Activated naive CD8-positive, alpha-beta T cell treated with anti-CD3 and anti-CD28 coated beads for 36 hours (primary cell): ENCODE measurements at places on chromosomes 5 and 9.

GRCh38 chr9:1031951-1032601 is 18.1 kb upstream of the DMRT2 start:
- H3K4me1 ChIP-seq, result no peaks in the 10 kb centered on the region
- no peaks in the 10 kb centered on the region for H3K36me3 ChIP-seq
- no peak overlapping the region for H3K4me3 ChIP-seq
- no peak overlapping the region for H3K27ac ChIP-seq

DNA sequence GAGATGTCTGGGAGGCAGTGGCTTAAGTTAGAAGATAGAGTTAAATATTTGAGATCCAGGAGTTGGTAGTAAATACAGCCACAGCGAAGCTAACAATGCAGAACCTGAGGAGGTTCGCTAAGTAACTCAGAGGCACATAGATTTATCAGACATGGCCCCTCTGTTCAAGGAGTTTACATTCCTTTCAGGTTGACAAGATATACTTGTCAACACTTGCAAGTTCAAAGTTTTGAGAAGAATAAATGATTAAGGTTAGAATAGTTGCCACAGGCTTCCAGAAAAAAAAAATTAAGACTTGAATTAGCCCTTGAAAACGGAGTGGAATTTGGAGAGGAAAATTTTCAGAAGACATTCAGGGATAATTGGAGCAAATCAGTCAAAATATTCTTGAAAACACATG is 658.3 kb upstream of the WWC1 start:
- no peak for DNase-seq
- no peak overlapping the region for H3K27ac ChIP-seq
- H3K27me3 ChIP-seq, result no peaks in the 10 kb centered on the region
- H3K4me1 ChIP-seq, result no peaks in the 10 kb centered on the region

DNA sequence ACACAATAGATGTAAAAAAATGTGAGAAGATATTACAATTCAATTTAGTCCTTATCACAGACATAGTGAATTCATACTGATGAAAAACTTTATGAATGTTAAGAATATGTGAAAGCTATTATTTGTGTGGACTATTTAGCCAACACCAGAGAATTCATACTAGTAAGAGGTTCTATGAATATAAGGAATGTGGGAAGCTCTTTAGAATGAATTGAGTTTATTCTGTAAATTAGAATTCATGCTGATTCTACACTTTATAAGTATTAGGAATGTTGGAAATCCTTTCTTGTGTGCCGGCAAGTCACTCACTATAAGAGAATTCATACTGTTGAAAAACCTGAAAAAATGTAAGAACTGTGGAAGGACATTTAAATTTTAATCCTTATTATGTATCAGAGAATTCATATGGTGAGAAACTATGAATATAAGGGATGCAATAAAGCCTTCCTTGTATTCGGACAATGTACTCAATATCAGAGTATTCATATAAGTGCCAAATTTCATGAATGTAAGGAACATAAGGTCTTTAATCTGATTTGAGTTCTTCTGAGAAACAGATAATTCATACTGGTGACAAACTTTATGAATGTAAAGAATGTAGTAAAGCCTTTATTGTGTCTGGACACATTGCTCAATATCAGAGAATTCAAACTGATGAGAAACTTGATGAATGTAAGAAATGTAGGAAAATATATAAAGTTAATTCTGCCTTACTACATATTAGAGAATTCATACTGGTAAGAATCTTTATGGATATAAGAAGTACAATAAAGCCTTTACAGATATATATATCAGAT is 21.6 kb upstream of the PCDHA1 start:
- H3K27ac ChIP-seq, result no peak overlapping the region
- H3K36me3 ChIP-seq, result peaks cover 15% of the 10 kb centered on the region
- H3K4me1 ChIP-seq, result no peaks in the 10 kb centered on the region
- H3K27me3 ChIP-seq, result no peaks in the 10 kb centered on the region
- no peak for DNase-seq

DNA sequence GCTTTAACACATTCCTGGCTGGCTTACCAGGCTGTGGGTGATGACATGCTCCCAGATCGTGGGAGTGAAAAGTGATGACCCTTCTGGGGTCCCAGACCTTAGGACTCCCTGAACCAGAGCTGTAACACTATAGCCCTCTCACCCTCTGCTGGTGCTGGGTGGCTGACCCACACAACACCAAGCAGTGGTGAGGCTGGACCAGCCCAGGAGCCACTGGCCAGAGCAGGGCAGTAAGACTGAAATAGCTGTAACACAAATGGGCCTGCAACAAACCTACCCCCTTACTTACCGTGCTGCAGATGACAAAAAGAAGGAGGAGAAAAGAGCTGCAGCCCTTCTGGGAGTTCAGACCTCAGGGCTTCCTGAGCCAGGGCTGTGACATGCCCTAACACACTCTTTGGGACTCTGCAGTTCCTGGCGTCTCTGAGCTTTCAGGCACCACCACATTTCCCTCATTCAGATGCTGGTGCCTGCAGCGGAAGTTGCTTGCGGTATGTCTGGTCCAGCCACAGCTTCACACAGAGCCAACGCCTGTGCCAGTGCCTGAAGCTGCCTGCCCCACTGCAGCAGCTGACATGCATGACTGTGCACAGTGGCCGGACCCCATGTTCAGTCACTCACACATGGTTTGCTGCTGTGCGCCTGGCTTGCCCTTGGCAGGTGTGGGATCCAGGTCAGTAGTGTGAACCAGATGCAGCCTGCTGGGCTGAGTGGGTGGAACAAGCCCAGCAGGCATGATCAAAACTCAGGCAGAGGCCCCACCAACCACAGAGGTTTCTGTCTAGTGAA is 1247.4 kb downstream of the EFNA5 start:
- DNase-seq, result no peak
- no peak overlapping the region for H3K4me3 ChIP-seq
- H3K27ac ChIP-seq, result no peak overlapping the region
- no peaks in the 10 kb centered on the region for H3K4me1 ChIP-seq

DNA sequence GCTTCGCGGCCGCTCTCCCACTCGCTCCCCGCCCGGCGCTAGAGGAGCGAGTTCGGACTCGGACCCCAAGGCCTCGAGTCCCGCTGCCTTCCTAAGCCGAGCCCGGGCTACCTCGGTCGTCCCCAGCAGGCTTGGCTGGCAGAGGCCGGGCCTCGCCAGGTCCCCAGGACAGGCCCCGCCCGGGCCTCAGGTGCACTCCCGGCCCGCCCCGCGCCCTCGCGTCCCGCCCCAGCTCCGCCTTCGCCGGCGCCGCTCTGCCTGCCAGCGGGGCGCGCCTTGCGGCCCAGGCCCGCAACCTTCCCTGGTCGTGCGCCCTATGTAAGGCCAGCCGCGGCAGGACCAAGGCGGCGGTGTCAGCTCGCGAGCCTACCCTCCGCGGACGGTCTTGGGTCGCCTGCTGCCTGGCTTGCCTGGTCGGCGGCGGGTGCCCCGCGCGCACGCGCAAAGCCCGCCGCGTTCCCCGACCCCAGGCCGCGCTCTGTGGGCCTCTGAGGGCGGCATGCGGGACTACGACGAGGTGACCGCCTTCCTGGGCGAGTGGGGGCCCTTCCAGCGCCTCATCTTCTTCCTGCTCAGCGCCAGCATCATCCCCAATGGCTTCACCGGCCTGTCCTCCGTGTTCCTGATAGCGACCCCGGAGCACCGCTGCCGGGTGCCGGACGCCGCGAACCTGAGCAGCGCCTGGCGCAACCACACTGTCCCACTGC is at the start of gene SLC22A5:
Gene SLC22A5 (plus strand): TSS at position 237 of the 707 bp plus-strand sequence. CDS start 263 bp downstream, at position 500.
- H3K4me1 ChIP-seq, result peaks cover 23% of the 10 kb centered on the region
- H3K36me3 ChIP-seq, result peaks cover 3% of the 10 kb centered on the region
- H3K27ac ChIP-seq, result peak within 1 kb of the TSS; percentile 81
- DNase-seq, result peak; percentile 83
- H3K27me3 ChIP-seq, result no peaks in the 10 kb centered on the region

DNA sequence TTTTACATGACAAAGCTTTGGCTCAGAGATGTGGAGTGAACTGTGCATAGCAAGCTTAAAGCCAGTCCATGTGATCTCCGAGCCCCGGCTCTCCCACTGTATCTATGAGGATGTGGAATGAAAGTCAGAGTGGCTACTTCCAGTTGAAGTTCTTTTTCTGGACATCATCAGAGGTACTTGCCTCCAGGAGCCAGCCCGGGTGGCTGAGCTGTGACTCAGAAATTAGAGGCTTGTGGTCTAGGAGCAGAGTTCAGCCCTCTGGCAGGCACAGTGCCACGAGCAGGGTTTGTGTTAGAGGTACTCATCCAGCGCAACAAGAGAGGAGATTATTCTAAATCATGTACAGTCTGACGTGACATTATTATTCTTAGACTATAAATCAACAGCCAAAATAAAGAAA is 322.5 kb downstream of the CDK5RAP2 start:
- H3K27ac ChIP-seq, result no peak overlapping the region
- no peaks in the 10 kb centered on the region for H3K4me1 ChIP-seq

GRCh38 chr9:127549751-127550150 is 62.3 kb upstream of the STXBP1 start:
- no peak overlapping the region for H3K4me3 ChIP-seq
- no peaks in the 10 kb centered on the region for H3K27me3 ChIP-seq
- no peaks in the 10 kb centered on the region for H3K36me3 ChIP-seq
- H3K4me1 ChIP-seq, result peaks cover 15% of the 10 kb centered on the region

GRCh38 chr5:61808091-61808490 is 476.0 kb downstream of the ZSWIM6 start:
- no peaks in the 10 kb centered on the region for H3K4me1 ChIP-seq
- H3K27me3 ChIP-seq, result peaks cover 3% of the 10 kb centered on the region
- H3K27ac ChIP-seq, result no peak overlapping the region
- H3K36me3 ChIP-seq, result no peaks in the 10 kb centered on the region
- DNase-seq, result no peak

- H3K4me1 ChIP-seq, result peaks cover 34% of the 10 kb centered on the region
- peak overlapping the region; percentile 95 for H3K27ac ChIP-seq
- H3K4me3 ChIP-seq, result peak overlapping the region; percentile 98
- no peaks in the 10 kb centered on the region for H3K27me3 ChIP-seq
Measured at GRCh38 chr9:131275332-131276093, 797 bp downstream of the FAM78A start.

DNA sequence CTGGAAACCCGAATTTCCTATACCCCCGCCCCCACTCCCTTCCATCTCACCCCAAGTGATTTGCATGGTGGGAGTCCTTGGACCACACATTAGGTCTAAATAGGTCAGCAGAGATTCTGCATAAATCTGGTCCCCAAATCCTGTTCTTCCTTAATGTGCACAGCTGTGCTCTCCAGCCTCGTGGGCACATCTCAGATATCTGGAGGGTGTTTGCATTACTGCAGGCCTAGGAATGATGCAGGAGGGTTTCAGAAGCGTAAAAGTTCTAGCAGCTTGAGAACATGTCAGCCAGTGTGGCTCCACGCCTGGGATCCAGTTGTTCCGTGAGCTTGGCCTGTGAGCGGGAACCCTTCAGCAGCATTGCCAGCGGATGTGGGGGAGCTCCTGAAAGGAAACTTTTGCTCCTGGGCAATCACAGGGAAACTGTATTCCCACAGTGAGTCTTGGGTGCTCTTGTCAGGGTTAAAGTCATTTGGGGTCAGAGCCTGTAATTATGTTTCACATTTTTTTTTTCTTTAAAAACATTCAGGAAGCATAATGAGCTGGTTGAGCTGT is 12.9 kb downstream of the ARHGAP26 start:
- no peak overlapping the region for H3K4me3 ChIP-seq
- H3K4me1 ChIP-seq, result peaks cover 67% of the 10 kb centered on the region
- H3K36me3 ChIP-seq, result peaks cover 6% of the 10 kb centered on the region
- no peak overlapping the region for H3K27ac ChIP-seq

DNA sequence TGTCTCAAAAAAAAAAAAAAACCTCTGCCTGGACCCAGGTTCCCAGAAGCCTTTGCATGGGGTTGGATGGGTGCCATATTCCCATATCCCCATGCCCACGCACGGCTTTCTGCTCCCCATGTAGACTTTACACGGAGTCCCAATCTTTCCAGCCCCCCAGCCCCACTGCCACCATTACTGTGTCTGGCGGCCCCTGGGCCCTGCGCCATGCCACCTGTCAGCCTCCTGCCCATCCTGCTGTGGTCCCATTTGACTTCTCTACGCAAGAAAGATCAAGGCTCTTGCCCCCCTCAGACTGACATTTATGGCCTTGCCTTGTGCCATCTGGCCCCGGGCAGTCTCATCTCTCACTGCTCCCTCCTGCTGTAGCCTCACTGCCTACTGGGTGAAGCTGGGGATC is 6.5 kb upstream of the AK1 start:
- peak overlapping the region; percentile 57 for H3K27ac ChIP-seq
- H3K27me3 ChIP-seq, result no peaks in the 10 kb centered on the region
- H3K36me3 ChIP-seq, result peaks cover 27% of the 10 kb centered on the region
- H3K4me1 ChIP-seq, result peaks cover 9% of the 10 kb centered on the region
- DNase-seq, result no peak

DNA sequence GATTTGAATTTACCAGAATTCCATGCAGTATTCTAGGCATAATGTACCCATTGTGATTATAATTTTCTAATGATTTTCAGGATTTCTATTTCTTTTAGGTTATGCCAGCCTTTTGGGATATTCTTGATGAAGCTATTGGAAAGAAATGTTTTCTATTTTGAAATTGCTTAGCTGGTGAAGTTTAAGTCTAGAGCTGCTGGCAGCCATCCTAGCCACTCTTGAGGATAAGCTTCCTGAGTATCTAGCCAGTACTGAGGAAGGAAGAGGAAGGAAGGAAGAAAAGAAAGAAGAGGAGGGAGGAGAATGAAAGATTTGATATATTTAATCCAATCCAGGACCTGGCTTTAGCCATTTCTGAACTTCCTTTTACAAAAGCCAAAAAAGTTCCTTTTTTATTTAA is 142.1 kb upstream of the DAB2 start:
- DNase-seq, result no peak
- no peak overlapping the region for H3K4me3 ChIP-seq
- peaks cover 8% of the 10 kb centered on the region for H3K27me3 ChIP-seq
- no peaks in the 10 kb centered on the region for H3K36me3 ChIP-seq
- no peak overlapping the region for H3K27ac ChIP-seq

DNA sequence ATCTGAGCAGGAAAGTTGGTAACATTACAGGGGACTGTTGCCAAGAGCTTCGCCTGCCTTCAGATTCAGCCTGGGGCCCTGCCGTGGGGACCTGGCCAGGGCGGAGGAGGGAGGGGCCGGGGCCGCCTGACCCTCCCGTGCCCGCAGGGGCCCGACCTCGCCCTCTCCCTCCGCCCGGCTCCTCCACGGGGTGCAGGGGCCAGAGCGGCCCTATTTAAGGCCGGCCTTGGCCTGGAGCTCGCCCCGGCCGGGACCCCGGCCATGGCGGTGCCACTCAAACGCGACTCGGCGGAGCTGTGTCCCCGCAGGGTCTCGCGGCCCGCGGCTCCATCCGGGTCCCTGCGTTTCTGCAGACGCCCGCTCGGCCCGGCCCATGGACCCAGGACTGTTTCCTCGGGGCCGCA is 757 bp downstream of the TMEM250 start:
- H3K4me1 ChIP-seq, result peaks cover 16% of the 10 kb centered on the region
- no peak for DNase-seq
- H3K36me3 ChIP-seq, result peaks cover 5% of the 10 kb centered on the region
- peak overlapping the region; percentile 86 for H3K4me3 ChIP-seq
- peak overlapping the region; percentile 90 for H3K27ac ChIP-seq
